ENCODE measurements at places on chromosomes 1 and 21.

- DNase-seq: no peak
These were observed 104.6 kb upstream of the TENT5C start for GRCh38 chr1:117501281-117501680.

- no peak for DNase-seq
These were observed 32.9 kb downstream of the TENT5C start for GRCh38 chr1:117638759-117639158.

- DNase-seq: no peak
These were observed 35.7 kb upstream of the MAGOH start for GRCh38 chr1:53274026-53274425.

DNA sequence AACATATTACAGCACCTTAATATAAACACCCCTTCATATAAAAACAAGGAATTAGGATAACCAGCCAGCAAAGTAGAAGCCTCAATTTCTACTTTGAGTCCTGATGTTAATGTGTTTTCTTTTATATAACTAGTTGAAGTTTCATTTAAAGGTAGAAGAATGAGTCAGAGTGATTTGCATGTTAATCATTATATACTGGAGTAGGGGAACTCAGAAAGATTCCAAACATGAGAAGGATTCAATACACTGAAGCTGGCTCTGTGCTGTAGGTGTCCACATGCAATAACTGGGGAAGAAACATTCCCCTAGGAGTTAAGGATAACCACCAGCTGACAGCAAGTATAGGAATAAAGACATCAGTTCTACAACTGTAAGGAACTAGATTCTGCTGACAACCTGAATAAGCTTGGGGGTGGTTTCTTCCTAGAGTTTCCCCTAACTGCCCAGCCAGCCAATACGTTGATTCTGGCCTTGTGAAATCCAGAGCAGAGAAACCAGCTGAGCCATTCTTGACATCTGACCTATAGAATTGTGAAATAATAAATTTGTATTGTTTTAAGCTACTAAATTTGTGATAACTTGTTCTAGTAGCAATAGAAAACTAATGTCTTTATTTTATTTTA, 33.4 kb upstream of the RNPC3 start:
- DNase-seq: no peak

DNA sequence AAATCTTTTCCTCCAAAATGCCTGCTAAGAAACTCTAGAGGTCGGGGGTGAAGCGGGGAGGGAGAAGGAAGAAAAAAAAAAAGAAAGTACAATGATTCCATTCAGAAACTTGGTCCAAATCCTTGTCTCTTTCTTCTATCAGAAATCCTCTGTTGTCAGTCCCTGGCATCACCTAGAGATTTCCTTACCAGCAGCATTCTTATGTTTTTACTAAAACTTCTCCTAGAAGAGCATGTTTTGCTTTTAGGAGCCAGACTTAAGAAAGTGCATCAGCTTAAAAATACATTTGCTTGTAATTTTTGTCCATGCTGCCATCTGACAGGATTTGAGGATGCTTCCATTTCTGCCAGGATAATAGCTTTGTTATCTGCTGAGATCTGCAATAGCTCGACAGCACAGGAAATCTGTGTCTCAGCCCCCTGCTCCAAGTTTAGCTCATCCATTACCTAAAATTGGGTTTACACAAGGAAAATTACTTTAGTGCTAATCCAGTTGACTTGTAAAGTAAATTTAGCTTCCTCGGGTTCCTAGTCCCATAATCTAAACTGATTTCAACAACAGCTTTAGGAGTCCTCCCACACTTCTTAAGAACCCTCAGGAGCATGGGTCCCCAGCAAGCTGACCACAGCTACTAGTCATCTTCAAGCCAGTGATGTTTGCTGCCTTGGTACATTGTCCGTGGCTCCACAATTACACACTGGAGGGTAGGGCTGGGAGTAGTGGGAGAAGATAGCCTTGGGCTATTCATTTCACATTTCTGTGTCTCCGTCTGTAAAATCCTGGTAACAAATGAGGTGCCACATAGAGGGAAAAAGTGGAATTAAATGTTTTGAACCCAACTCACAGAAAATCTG, 92.3 kb upstream of the UBE2U start:
- no peak for DNase-seq

DNA sequence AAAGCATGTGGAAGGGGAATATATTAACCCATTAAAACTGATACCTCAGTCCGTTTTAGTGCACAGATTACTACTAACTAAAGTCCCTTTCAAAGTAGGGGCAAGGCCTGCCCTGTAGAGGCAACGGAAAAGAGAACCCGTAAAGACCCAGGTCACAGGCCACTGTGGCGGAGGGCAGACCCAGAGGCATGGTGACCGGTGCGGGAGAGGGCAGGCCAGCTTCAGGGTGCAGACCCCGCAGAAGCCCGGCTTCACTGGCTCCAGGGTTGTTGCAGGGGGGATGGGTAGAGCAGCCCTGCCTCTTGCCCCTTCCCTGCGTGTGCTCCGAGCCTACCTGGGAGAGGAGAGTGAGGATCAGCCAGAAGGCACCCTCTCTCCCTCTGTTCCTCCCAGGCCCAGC, 17.7 kb downstream of the CNTN2 start:
- no peak for DNase-seq

Measured in stimulated activated CD8-positive, alpha-beta memory T cell treated with anti-CD3 and anti-CD28 coated beads, Interleukin-15, amount 100 ng/mL, for 48 hours (primary cell).